ENCODE measurements at places on chromosomes 2 and 18. TPM values are rescaled to one million over a fixed set of nuclear protein-coding genes. Genes with fewer than 3 reads are reported as not detected.

- no peak for DNase-seq
These were observed 96.6 kb downstream of the QPCT start for GRCh38 chr2:37441055-37441454.

DNA sequence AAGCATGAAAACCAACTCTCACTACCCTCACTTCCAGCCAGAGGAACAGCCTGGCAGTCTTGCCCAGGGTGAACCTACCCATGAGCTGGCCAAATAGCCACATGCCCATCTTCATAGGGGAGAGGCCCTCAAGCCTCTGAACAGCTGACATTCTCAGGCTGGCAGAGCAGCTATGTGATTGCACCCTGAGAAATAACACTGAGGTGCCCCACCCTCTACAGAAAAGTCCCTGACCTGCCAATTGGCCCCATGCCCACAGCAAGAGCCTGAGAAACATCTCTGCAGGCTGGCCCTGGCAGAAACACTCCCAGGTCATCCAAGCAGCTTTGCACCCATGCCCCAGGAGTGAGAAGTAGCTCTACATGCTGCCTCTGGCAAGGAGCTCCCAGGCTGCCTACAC lies 127.4 kb upstream of the OTX1 start:
- DNase-seq, result no peak

GRCh38 chr2:43360137-43360536 lies 133.7 kb upstream of the ZFP36L2 start:
- no peak for DNase-seq

DNA sequence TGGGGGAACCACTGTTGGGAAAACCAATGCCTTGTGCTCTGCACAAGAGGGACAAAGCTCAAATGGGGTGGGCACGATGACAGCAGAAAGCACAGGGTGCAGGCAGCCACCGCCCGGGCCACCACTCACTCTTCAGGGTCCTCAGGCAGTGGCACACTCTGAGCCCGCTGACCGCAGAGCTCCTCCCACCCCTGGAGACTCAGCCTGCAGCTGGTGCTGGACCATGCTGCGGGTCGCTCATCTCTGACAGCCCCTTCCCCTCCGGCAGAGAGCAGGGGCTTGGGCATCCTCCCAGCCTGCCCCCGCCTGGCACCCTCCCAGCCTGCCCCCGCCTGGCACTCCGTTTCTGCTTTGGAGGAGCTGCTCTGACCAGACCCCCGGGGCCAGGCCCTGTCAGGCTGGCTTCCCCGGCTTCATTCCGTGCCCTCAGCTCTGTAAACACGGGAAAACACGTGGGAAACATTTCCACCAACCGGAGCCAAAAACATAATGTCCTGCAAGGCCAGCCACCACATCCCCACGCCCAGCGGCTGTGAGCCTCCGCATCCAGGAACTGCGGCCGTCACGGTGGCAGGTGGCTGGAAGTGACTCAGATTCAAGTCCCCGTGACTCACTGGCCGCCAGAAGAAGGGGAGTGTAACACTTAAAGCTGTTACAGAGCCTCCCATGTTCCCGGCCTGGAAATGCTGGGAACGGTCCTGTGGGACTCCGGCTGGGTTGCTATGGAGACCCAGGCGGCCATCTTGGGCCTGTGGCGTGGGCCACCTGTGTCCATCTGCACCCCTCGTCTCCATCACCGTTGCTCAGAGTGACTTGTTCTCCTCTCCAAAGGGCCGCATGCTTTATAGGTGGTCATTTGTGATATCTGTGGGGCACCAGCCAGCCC lies 6.8 kb upstream of the SNED1 start:
- peak; percentile 74 for DNase-seq

DNA sequence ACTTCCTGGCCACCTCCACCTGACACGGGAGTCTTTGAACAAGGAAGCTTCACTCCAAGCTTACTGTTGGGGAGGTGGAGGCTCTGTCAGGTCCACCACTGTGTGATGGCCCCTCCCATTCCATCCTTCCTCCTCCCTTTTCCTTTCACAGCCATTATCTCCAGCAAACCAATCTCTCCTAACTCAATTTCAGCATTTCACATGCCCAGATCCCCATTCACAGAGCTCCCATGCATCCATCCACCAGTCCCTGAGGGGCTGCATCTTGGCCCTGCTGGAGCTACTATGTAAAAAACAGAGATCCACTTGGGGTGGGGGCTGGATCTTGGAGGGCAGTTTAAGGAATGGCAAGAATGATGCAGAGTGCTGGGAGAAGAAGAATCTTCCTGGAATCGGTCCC lies 129.0 kb upstream of the COPS8 start:
- no peak for DNase-seq

DNA sequence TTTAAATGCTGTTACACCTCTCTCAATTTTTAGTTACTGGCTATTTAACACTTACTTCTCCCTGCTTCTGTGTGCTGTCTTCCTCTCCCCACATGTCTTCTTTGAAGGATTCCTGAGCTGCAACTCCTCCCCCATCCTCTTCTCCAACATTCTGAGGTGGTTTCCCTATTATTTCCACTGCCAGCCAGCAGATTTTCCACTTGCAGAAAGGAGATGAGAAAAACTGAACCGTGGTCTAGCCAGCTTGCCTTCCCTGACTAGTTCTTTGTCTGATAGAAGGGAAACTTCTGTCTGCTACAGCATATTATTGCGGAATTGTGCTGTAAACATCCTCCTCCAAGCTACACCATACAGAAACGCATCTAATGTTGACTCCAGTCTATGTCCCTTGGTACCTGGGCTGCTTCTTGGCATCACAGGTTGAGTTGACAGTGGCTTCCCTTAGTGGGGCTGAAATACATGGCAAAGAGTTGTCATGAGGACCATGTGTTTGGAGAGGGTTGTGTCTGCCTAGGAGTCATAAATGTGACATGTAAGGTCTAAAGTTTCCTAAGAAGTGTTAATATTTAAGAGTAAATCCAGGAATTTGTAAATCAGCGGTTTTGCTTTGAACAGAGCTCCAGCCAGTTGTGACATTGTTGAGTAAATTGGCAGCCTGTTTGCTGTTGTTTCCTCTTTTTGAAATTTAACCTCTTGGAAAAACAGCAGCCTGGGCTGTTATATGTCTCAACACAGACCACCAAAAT lies 68.3 kb upstream of the RND3 start:
- DNase-seq, result no peak

- DNase-seq, result no peak
These were observed 44.4 kb upstream of the RNU4ATAC start for GRCh38 chr2:121486191-121486790.

DNA sequence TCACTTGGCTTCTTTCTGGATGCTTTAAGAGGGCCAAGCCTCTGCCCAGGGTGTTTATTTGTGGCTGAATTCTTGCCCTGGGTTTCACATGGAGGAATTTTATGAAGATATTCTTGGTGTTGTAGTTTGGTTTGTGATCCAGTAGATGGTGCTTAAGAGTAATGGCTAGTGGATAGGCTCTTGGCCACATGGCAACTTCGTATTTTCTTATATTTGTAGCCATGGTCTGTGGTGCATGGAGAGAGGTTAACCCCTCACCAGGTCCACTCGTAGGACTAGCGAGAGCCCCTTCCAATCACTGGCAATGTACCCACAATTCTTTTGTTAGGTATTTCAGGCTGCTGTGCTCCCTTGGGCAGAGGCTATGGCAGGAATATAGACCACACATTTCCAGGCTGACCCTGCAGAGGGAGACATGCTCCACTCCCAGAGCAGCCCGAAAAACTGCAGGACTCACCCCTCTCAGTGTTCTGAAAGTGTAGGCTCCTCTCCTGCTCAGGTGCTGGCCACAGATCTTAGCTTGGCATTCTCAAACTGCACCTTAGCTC lies 582.1 kb upstream of the SETBP1 start:
- no peak for DNase-seq

- no peak for DNase-seq
These were observed 20.3 kb upstream of the GLI2 start for GRCh38 chr2:120715353-120715752.

GRCh38 chr2:219967247-219968245 lies 340.1 kb downstream of the SLC4A3 start:
- DNase-seq, result peak; percentile 66

The ABCG8 gene
- polyA plus RNA-seq, result not detected

DNA sequence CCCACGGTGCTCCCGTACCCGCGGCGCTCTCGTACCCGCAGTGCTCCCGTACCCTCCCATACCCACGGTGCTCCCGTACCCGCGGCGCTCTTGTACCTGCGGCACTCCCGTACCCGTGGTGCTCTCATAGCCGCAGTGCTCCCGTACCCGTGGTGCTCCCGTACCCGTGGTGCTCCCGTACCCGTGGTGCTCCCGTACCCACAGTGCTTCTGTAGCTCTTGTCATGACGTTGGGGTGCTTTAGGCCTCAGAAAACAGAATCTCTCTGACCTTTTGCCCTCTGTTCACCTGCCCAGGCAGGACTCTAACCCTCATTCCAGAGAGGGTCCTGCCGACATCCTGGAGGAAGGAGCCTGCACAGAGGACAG lies 35.3 kb downstream of the SLC66A2 start:
- DNase-seq, result no peak

DNA sequence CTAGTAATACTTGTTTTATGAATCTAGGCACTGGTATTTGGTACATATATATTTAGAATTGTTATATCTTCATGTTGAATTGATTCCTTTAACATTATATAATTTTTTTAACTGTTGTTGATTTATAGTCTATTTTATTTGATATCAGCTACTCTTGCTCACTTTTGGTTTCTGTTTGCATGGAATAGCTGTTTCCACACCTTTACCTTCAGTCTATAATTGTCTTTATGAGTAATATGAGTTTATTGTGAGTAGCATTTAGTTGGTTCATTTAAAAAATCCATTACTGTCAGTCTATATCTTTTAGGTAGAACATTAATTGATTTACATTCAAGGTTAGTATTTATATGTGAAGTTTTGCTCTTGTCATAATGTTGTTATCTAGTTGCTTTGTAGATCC lies 58.6 kb downstream of the SMCHD1 start:
- no peak for DNase-seq

GRCh38 chr2:124810132-124810531 lies 785.0 kb downstream of the CNTNAP5 start:
- no peak for DNase-seq

- no peak for DNase-seq
These were observed 165.0 kb downstream of the ANKRD30B start for GRCh38 chr18:14912967-14913366.

The C1GALT1C1L gene
- 1.9 TPM for polyA plus RNA-seq

The ITPRIPL1 gene
- polyA plus RNA-seq, result 3.7 TPM

- DNase-seq, result no peak
These were observed 214.2 kb downstream of the PTGR3 start for GRCh38 chr18:74994502-74995418.

GRCh38 chr2:9191041-9191481 lies 15.6 kb upstream of the ASAP2 start:
- peak; percentile 85 for DNase-seq

GRCh38 chr2:6864923-6865345 lies 773 bp downstream of the CMPK2 start:
- DNase-seq, result peak; percentile 25

DNA sequence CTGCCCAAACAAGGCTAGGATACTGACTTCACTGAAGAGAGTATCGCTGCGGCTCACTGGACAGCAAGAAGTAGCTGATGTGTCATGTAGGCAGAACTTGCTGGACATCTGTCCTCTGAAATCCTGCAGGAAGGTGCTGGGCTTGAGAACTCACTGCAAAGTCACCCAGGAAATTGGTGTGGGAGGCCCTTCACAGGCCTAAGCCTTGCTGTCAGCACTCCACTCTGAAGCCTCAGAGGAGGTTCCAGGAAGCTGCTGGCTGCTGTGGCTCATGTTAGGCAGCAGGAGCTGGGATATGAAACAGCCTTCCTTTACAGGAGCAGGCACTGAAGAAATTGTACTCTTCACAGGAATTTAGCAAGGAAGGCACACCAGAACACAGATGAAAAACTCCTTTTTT lies 88.3 kb upstream of the CCDC68 start:
- DNase-seq, result no peak

The ADRA2B gene
- not detected for polyA plus RNA-seq

GRCh38 chr18:78368726-78369125 lies 610.9 kb upstream of the SALL3 start:
- DNase-seq, result no peak

DNA sequence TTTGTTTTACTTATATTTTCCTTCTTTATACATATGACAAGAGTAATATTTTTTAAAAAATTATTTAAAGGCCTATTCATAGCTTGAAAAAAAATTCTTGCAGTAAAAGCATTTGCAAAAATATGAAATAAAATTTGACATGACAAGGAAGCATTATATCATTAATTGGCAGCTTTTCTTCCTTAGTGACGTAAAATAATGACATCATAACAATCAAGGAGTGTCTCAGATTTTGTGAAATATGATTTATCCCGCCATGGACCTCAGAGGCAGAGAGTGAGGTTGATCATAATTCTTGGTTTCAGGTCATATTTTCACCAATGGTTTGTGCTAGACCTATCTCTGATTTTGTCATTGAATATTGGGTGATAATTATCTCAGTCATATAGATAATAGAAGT lies 176.0 kb downstream of the MIB1 start:
- DNase-seq, result no peak

- no peak for DNase-seq
These were observed 81.6 kb downstream of the PXDN start for GRCh38 chr2:1662606-1663180.

DNA sequence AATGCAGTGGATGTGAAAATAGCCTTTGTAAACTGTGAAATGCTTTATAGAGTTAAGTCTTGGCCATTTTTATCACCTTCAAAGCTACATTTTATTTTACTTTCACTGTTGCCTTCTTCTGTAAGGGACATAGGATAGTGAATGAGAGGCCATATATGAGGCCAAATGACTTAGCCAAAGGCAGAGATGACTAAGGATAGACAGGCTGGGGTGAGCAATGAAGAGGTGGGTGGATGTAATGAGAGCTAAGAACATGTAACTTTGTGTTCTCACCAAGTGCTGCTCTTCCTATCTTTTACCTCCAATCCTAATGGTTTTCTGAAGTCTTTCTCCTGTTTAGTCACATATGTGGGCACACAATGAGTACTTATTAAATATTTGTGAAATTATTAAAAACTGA lies 101.9 kb downstream of the MBD5 start:
- no peak for DNase-seq

DNA sequence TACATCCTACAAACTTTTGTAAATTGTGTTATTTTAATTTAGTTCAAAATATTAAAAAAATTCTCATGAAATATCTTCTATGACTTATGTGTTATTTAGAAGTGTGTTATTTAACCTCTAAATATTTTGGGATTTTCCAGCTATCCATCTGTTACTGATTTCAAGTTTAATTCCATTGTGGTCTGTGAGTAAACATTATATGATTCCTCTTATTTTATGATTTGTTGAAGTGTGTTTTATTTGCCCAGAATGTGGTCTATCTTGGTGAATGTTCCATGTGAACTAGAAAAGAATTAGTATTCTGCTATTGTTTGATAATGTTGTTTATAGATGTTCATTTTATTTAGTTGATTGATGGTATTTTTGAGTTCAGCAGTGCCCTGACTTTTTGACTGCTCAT lies 136.0 kb downstream of the ZNF804A start:
- no peak for DNase-seq

- no peak for DNase-seq
These were observed 248.3 kb downstream of the TRIB2 start for GRCh38 chr2:12964904-12965539.

The ANTXR1 gene
- polyA plus RNA-seq, result 230 TPM

The RFX8 gene
- 2.8 TPM for polyA plus RNA-seq

- no peak for DNase-seq
These were observed 45.2 kb downstream of the UBXN4 start for GRCh38 chr2:135786823-135787222.

The ZFP36L2 gene
- 51.2 TPM for polyA plus RNA-seq
